ENCODE measurements at places on chromosomes 4 and X. TPM values are rescaled to one million over a fixed set of nuclear protein-coding genes. Genes with fewer than 3 reads are reported as not detected.
A peak's percentile ranks its signal among the peaks of the same experiment; 100 is the strongest.

- H3K27me3 ChIP-seq: no peaks in the 10 kb centered on the region
- peak within 1 kb of the TSS; percentile 47 for H3K27ac ChIP-seq
- DNase-seq: peak; percentile 95
- H3K4me1 ChIP-seq: peaks cover 3% of the 10 kb centered on the region
- H3K4me3 ChIP-seq: peak within 1 kb of the TSS; percentile 59
Measured at GRCh38 chr4:1683736-1684505, at the start of gene FAM53A. FAM53A (minus strand) TSS chr4:1684313; CDS start chr4:1668741, 15,572 bp downstream.

DNA sequence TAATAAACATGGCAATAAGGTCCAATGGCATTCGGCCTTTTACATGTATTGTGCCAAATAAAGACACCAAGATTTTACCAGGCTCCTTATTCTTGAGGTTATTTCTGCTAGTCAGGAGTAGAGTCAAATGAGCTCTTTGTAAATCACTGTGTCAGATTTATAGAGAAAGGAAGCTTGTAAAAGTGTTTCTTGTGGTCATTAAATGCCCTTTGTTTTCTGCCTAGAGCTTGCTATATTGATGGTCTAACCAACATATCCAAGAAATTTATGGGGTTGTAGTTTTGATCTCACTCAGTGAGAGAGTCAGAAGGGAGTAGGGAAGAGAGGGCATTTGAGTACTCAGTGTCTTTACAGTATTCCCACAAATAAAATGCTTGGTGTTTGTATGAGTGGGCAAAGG lies 86.2 kb upstream of the FRMPD4 start:
- H3K4me1 ChIP-seq: no peaks in the 10 kb centered on the region
- peak; percentile 28 for DNase-seq
- H3K27me3 ChIP-seq: no peaks in the 10 kb centered on the region
- no peaks in the 10 kb centered on the region for H3K36me3 ChIP-seq

DNA sequence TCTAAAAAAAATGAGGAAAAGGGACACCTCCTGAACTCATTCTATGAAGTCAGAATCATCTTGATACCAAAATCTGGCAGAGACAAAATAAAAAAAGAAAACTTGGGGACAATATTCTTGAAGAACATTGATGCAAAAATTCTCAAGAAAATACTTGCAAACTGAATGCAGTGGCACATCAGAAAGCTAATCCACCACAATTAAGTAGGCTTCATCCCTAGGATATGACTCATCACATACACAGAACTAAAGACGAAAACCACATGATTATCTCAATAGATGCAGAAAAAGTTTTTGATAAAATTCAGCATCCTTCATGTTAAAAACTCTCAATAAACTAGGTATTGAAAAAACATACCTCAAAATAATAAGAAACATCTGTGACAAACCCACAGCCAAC lies 98.3 kb downstream of the FAM47B start:
- no peak for DNase-seq
- no peaks in the 10 kb centered on the region for H3K36me3 ChIP-seq
- H3K27me3 ChIP-seq: no peaks in the 10 kb centered on the region
- no peak overlapping the region for H3K4me3 ChIP-seq
- H3K4me1 ChIP-seq: no peaks in the 10 kb centered on the region

GRCh38 chrX:6227935-6228334 lies 732 bp downstream of the NLGN4X start:
- no peak for DNase-seq
- no peaks in the 10 kb centered on the region for H3K27me3 ChIP-seq
- no peaks in the 10 kb centered on the region for H3K36me3 ChIP-seq
- no peak overlapping the region for H3K4me3 ChIP-seq
- no peaks in the 10 kb centered on the region for H3K4me1 ChIP-seq

DNA sequence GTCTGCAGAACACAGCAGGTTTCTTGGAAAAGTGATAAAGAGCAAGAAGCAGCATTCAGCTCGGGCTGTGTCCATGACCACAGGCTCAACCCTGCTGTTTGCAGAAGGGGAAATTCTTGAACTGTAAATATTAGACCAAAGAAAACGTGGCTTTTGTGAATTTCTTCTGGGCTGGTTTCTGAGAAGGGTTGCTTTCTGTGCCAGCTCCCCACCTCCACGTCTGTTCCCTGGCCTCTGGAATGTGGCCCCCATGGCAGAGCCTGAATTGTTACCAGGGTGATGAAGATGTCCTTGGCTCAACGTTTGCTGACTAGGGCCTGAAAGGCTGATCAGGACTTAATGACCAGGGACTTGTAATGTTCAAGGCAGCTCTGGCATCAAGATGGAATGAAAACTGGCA lies 116.0 kb downstream of the CPEB2 start:
- H3K36me3 ChIP-seq: no peaks in the 10 kb centered on the region
- H3K27ac ChIP-seq: peak overlapping the region; percentile 13
- no peak for DNase-seq
- peaks cover 27% of the 10 kb centered on the region for H3K4me1 ChIP-seq
- no peaks in the 10 kb centered on the region for H3K27me3 ChIP-seq

DNA sequence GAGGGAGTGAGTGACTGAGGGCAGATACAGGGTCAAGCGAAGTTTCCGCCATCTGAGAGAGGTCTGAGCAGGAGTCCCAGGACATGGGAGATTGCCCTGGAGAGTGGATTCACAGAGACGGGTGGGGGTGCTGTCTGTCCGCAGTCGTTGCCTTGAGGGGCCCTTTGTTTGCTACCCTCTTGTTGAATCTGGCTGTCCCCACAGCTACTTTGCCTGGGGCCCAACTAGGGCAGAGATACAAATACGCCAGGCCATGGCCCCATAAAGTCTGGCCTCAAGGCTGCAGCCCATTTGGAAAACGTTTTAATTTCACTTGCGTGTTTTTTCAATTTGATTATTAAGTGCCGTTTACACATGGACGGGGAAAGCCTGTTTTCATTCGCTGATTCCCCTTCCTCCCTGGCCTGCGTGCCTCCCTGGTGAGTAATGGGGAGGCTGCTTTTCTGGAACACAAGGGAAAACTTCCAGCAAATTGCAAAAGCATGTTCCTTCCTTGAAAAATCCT lies 134.4 kb downstream of the SMIM20 start:
- no peak overlapping the region for H3K27ac ChIP-seq
- no peaks in the 10 kb centered on the region for H3K4me1 ChIP-seq
- DNase-seq: no peak
- H3K4me3 ChIP-seq: no peak overlapping the region

DNA sequence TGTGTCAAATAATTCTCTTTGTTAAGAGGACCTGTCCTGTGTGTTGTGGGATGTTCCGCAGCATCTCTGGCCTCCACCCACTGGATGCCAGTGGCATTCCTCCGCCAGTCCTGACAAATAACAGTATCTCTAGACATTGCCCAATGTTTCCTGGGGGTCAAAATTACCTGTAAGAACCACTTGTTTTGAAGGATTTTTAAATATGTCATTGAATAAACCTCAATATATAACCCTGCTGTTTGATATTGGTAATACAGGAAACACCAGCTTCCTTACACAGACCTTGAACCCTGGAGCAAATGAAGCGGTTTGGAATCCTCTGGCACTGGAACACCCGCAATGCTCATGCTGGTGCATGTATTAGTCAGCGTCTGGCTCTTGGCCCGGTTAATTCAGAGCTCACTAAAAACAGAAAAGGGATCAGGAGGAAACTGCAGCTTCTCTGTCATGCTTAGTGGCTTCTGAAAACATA lies 101.3 kb downstream of the TBL1X start:
- DNase-seq: peak; percentile 40
- H3K27ac ChIP-seq: peak overlapping the region; percentile 41
- H3K27me3 ChIP-seq: peaks cover 4% of the 10 kb centered on the region
- no peaks in the 10 kb centered on the region for H3K36me3 ChIP-seq
- H3K4me1 ChIP-seq: peaks cover 15% of the 10 kb centered on the region
- no peak overlapping the region for H3K4me3 ChIP-seq

CLNK gene
- 2.8 TPM for total RNA-seq

GRCh38 chrX:131216828-131217227 lies 72.3 kb downstream of the IGSF1 start:
- H3K36me3 ChIP-seq: no peaks in the 10 kb centered on the region
- peaks cover 8% of the 10 kb centered on the region for H3K27me3 ChIP-seq
- no peak overlapping the region for H3K27ac ChIP-seq
- no peak overlapping the region for H3K4me3 ChIP-seq

DNA sequence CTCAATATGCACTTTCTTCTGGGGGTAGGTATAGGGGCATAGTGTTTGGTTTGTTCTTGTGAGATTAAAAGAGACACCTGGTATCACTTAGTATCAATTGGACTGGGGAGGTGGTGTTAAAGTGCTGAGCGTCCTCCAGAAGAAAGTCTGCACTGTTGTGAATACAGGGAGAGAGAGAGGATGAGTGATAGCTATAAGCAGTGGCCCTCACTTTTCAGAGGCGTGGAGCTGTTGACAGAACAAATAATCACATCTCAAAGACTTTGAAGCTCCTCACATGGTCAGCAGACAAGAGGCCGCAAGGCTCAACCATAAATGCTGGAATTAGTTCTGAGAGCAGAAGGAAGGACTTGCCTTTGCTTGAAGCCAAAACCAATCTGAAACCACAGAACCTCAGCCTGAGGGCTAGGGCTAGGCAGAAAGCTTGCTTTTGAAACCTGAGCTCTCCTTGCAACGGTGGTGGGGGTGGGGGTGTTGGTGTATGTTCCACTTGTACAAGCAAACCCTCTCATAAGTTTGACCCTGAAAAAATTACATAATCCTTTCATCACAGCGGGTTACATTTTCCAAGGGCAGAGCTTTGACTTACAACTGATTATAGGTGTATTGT lies 123.2 kb upstream of the SCML1 start:
- H3K27me3 ChIP-seq: peaks cover 8% of the 10 kb centered on the region
- H3K4me3 ChIP-seq: no peak overlapping the region
- peak overlapping the region; percentile 2 for H3K27ac ChIP-seq
- no peak for DNase-seq
- H3K36me3 ChIP-seq: no peaks in the 10 kb centered on the region

DNA sequence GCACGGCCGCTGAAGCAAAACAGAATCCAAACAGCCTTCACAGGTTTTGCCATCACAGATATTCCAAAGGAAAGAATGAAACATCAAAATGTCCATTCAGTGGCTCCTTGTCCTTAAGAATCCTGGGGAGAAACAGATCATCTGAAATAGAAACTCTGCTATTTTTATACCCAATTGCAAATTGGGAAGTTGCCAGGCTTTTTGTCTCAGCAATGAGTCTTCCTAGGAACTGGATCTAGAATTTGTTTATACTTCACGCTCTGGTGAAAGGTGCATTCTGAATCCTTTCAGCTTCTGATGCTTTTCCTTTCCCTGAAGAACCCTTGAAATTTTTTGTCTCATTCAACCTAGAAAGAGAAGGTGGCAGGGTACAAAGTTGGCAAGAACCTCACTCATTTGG lies 218.9 kb downstream of the FBXW7 start:
- H3K36me3 ChIP-seq: no peaks in the 10 kb centered on the region
- no peak for DNase-seq
- H3K4me3 ChIP-seq: no peak overlapping the region
- no peaks in the 10 kb centered on the region for H3K4me1 ChIP-seq

PLA2G12A gene
- 42.0 TPM for total RNA-seq

GRCh38 chrX:131288738-131289511 lies at the start of gene IGSF1:
IGSF1 (minus strand) TSS chrX:131289306; CDS start chrX:131286674, 2,632 bp downstream.
- H3K27ac ChIP-seq: no peak within 1 kb of the TSS
- no peak for DNase-seq
- H3K36me3 ChIP-seq: no peaks in the 10 kb centered on the region
- H3K4me1 ChIP-seq: no peaks in the 10 kb centered on the region
- no peaks in the 10 kb centered on the region for H3K27me3 ChIP-seq
- H3K4me3 ChIP-seq: peak within 1 kb of the TSS; percentile 49

UGT2A2 gene
- total RNA-seq: not detected

DGKK gene
- not detected for total RNA-seq

DNA sequence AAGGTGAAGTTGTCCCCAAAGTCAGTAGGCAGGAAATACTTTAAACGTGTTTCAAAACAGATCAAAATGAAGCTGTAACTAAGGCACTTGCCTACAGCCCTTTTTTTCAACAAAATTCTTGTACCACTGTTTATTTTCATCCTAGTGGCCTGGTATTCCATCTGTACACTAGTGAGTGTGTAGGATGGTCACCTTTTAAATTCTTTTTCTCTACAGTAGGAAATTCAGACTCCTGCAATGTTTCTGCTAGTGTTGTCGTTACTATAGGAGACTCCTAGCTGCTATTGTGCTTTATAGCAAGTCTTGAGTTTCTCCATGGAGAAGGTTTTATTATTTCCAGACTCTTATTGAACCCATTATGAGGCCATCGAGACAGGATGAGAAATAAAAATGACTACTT lies 7.0 kb upstream of the NHS start:
- no peak overlapping the region for H3K27ac ChIP-seq
- H3K4me1 ChIP-seq: no peaks in the 10 kb centered on the region
- no peak for DNase-seq

TEX13C gene
- total RNA-seq: not detected

AFM gene
- not detected for total RNA-seq

GRCh38 chrX:107818900-107819521 lies 6.7 kb upstream of the MID2 start:
- no peaks in the 10 kb centered on the region for H3K4me1 ChIP-seq
- H3K27ac ChIP-seq: no peak overlapping the region

CCNG2 gene
- total RNA-seq: 75.8 TPM

MAGEA8 gene
- total RNA-seq: not detected

TBX22 gene
- total RNA-seq: not detected

GRCh38 chrX:84830836-84831235 lies 172.8 kb upstream of the APOOL start:
- no peak overlapping the region for H3K27ac ChIP-seq
- H3K27me3 ChIP-seq: no peaks in the 10 kb centered on the region
- H3K4me1 ChIP-seq: no peaks in the 10 kb centered on the region
- no peaks in the 10 kb centered on the region for H3K36me3 ChIP-seq
- no peak for DNase-seq

GRCh38 chrX:69505772-69506616 lies 1.9 kb downstream of the NALF2 start:
- DNase-seq: no peak
- no peak overlapping the region for H3K4me3 ChIP-seq
- no peaks in the 10 kb centered on the region for H3K36me3 ChIP-seq
- no peaks in the 10 kb centered on the region for H3K4me1 ChIP-seq
- no peak overlapping the region for H3K27ac ChIP-seq

- no peak overlapping the region for H3K27ac ChIP-seq
- no peaks in the 10 kb centered on the region for H3K4me1 ChIP-seq
- H3K36me3 ChIP-seq: peaks cover 3% of the 10 kb centered on the region
- no peak overlapping the region for H3K4me3 ChIP-seq
- no peaks in the 10 kb centered on the region for H3K27me3 ChIP-seq
Measured at GRCh38 chr4:128141866-128142265, 80.8 kb downstream of the LARP1B start.

RHOXF2B gene
- total RNA-seq: not detected

VEGFD gene
- total RNA-seq: 1.5 TPM

AMOT gene
- 35.1 TPM for total RNA-seq

DNA sequence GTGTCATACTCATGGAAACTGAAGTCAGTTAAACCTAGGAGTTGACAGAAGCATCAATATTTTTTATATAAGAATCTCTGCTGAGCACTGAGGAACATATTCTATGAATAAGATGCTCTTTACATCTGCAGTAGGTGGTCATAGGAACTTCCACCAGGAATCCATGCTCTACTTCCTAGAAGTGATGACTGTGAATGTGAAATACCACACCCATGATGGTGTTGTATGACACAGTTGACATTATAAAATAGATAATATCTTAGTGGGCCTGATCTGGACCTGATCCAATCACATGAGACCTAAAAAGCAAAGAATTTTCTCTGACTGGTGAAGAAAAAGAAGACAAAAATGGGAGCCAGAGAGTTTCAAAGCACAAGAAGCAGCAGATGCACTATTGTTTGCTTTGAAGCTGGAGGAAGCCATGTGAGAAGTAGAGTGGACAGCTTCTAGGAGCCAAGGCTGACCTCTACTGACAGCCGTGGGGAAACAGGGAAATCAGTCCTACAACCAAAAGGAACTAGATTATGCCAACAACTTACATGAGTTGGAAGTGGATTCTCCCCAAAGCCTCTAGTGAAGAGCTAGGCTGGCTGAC lies 68.6 kb upstream of the HS3ST1 start:
- H3K27me3 ChIP-seq: no peaks in the 10 kb centered on the region
- DNase-seq: no peak
- H3K4me1 ChIP-seq: no peaks in the 10 kb centered on the region
- H3K36me3 ChIP-seq: no peaks in the 10 kb centered on the region

NOX1 gene
- not detected for total RNA-seq
